Stimulated activated CD8-positive, alpha-beta memory T cell treated with anti-CD3 and anti-CD28 coated beads, Interleukin-7, amount 100 ng/mL, for 1 hour (primary cell): ENCODE measurements at places on chromosomes 11 and 22.

DNA sequence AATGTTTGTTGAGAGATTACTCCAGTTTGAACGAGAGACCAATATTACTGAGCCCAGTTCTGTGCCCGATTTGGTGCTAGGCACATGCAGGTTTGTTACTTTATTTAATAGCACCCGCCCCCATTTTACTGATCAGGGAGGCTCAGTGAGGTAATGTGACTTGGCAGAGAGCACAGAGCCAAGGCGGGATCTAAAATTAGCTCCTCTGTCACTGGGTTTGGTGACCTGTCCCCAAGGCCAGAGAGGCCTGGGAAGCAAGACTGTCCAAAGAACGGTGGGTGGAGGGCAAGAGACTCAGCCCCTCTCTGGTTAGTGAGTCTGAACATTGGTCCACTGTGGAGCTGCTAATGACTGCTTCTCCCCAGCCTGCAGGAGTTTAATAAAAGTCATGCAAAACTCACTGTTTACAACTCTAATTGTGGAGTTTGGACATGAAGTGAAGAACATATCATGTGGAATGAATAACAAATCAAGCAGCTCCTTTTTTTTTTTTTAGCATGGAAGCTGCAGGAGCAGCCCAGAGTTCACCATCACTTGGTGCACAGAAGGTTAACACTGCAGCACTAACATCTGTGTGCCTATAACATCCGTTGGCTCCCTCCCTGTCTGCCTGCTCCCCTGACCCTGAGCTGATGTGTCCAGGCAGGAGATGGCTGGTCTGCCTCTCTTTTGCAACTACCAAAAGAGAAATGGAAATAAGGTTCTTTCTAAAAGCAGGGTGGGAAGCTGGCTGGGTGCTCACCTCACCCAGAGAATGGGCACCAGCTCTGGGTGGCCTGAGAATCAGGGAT lies 39.0 kb downstream of the CSNK2A3 start:
- no peak for DNase-seq

DNA sequence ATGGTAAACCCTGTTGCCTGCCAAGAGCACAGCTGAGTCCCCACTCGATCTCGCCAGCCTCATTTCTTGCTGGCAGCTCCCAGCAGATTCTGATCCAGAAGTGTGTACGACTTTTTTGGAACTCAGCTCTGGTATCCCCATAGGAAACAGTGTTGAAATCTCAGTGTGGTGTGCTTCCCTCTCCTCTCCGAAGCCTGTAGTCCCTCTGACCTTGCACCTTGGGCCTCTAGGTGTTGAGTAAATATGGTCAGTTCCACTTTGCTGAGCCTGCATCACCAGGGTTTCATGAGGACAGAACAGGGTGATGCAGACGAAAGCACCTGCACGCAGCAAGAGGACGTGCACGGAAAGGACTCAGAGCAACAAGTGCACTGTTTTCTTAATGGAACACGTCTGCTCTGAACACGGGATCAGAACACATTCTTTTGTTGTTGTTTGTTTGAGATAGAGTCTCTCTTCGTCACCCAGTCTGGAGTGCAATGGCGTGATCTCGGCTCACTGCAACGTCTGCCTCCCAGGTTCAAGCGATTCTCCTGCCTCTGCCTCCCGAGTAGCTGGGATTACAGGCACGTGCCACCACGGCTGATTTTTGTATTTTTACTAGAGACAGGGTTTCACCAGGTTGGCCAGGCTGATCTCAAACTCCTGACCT lies 3.8 kb upstream of the CPT1A start:
- no peak for DNase-seq

DNA sequence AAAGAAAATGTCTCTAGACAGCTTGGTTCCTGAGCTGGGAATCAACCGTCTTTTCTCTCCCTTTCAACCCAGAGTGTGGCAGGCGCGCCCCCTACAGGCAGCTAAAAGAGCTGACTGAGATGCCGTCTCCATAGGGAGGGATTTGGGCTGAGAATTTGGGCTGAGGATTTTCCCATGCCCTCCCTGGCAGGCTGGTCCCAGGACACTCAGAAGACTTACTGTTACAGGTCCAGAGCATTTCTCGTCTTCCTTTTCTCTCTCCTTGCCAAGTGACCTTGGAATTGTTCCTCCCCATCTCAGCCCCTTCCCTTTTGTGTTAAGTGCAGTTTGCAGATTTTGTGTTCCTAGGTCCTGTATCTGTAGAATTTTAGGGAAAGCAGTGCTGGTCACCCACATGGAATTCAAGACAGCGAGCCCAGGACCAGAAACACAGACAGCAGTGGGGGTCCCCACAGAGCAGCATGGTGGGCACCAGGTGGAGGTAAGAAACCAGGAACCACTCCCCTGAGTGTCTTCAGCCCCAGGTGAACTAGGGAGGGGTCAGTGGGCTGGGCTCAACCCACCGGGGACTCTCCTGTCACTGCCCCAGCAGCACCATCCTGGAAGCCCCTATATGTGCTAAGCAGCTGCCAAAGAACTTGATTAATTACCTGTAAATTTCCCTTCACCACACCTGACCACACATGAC lies 9.9 kb upstream of the IGLL5 start:
- DNase-seq: peak; percentile 70

DNA sequence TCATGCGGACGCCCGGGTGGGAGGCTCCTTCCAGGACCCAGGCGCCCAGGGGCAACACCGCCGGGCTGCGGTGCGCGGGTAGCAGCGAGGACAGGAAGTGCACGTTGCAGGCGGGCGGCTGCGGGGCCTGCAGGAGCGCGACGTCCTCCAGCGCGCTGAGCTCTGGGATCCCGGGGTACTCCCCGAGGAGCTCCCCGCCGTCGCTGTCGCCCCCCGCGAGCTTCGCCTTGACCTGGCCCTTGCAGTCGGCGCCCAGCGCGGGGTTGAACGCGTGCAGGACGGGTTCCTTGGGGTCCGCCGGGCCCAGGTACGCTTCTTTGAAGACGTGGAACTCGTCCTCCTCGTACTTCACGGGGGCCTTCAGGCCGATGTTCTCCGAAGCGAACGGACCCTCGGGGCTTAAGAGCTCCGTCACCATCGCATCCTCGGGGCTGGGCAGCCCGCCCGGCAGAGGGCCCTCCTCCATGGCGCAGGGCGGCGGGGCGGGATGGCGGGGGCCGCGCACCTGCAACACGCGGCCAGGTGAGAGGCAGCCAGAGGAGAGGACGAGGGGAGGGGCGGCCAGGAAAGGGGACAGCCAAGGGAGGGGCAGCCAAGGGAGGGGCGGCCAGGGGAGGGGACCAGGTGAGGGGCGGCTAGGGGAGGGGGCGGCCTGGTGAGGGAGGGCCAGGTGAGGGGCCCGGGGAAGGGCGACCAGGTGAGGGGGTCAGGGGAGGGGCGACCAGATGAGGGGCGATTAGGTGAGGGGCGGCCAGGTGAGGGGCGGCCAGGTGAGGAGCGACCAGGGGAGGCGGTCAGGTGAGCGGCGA lies 921 bp downstream of the TESMIN start:
- DNase-seq: no peak

GRCh38 chr22:50027639-50028537 lies 15.3 kb upstream of the IL17REL start:
- no peak for DNase-seq

DNA sequence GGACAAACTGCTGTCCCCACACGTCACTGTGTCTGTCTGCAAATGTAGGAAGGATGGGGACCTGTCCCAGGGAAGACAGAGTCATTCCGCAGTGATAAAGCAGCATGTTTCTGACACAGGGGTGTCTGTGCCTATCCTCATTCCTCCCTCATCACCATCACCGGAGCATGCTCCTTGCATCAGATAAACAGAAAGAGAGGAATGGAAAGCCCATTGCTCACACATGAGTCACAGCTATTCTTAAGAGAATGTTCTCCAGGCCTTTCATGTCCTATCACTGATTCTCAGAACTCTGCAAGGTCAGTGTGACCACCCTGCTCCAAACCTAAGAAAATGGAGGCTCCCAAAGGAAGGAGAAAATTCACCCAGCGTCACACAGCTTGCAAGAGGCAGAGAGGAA lies 38.9 kb downstream of the ZNF195 start:
- DNase-seq: no peak

- no peak for DNase-seq
These were observed 4.7 kb downstream of the PYGM start for GRCh38 chr11:64754919-64755662.

- DNase-seq: no peak
These were observed 751 bp downstream of the MS4A10 start for GRCh38 chr11:60785806-60786361.

- DNase-seq: no peak
These were observed 15.3 kb downstream of the IL10RA start for GRCh38 chr11:118001494-118001971.

DNA sequence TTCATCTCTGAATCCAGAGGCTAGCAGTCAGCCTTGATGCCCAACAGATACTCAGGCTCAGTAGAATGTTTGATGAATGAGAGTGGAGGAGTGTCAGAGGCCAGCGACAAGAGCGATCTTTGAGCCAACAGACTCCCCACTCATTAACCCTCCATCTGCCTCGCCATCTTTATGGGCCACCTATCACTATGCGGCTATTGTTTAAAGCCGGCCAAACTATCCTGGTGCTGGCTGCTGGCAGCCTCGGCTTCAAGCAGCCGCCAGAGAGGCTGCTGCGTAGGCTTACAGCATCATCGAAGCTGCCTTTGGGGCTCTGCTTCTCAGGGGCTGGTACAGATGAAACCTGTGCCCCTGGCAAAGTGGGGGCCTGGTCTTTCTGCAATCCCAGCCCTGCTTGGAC lies 525.6 kb downstream of the INSC start:
- DNase-seq: no peak

GRCh38 chr22:19873138-19873959 lies 18.7 kb upstream of the GNB1L start:
- DNase-seq: no peak

- no peak for DNase-seq
These were observed 25.2 kb upstream of the CCND1 start for GRCh38 chr11:69615545-69616278.

- no peak for DNase-seq
These were observed 34.4 kb downstream of the MCAM start for GRCh38 chr11:119282495-119282894.
